GM06990 (cell line): ENCODE measurements at places on chromosomes 7 and 10.

- DNase-seq, result no peak
Measured at GRCh38 chr7:5082806-5083205, 37.1 kb downstream of the RBAK start.

GRCh38 chr10:954396-954795 lies 22.9 kb upstream of the LARP4B start:
- no peak for DNase-seq

DNA sequence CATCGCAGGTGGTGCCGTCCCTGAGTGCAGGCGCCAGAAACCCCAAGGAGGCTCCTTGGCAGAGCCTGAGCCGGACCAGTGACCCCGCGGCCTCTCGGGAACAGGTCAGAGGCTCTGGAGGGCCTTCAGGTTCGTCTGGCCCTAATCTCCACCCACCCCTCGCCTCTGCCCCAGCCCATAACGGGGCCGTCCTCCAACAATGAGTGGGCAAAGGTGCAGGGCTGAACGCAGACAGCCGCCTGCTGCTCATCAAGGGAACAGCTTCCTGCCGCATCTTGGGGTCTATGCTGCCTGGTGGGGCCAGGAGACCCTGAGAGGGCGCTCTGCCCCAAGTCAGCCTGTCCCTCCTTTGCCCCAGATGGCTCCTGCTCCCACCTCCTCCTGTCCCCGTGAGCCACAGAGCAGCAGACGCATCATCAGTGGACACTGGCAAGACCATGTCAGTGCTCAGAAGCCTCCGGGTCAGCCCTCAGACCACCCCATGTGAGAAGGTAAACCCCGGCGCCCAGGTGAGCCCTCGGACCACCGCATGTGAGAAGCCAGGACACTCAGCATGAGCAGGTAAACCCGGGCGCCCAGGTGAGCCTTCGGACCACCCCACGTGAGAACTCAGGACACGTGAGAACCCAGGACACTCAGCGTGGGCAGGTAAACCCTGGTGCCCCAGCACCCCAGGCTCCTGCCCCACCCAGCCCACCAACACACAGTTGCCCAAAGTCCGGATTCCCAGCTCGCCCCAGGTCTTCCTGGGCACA lies 142.0 kb downstream of the PTPRN2 start:
- DNase-seq, result no peak

GRCh38 chr7:22549051-22549450 lies 49.1 kb upstream of the STEAP1B start:
- no peak for DNase-seq

- no peak for DNase-seq
Measured at GRCh38 chr7:82012453-82012852, 242.6 kb upstream of the HGF start.

DNA sequence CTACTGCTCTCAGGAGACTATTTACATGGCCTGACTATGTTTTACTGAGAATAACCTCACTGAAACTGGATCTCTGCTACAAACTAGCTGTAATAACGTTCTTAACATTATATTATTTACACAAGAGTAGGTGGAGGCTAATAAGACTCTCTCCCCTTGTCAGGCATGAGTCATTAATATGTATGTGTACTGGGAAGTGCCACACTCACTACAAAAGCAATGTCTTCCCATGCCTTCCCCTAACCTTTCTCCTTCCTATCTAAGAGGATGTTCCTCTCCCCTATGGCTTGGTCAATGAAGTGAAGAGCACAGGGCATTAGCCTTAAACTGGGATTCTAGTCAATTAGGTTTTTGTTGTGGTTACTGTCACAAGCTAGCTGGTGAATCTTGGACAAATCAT lies 147.9 kb downstream of the DGKB start:
- no peak for DNase-seq

- no peak for DNase-seq
Measured at GRCh38 chr7:136053689-136054485, 76.7 kb upstream of the MTPN start.

GRCh38 chr10:118256825-118257570 lies 85.1 kb downstream of the FAM204A start:
- no peak for DNase-seq

DNA sequence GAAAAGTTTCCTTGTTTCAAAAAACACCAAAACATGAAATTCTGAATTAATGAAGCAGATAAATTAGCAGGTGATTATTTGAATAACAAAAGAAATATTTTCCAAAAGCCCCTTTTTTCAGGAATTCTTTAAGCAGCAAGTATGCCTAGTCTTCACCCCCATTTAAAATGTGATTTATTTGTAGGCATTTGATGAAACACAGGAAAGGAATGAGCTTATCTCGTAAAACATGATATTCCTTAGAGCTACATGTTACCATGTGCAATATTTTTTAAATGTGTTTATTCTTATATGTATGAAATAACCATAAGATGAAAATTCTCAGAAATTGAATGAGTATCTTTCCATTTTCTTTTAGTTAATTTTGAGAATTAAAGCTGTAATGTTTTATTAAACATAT lies 106.1 kb downstream of the CHN2 start:
- DNase-seq, result no peak

GRCh38 chr7:15257689-15258088 lies 304.1 kb downstream of the AGMO start:
- DNase-seq, result no peak

DNA sequence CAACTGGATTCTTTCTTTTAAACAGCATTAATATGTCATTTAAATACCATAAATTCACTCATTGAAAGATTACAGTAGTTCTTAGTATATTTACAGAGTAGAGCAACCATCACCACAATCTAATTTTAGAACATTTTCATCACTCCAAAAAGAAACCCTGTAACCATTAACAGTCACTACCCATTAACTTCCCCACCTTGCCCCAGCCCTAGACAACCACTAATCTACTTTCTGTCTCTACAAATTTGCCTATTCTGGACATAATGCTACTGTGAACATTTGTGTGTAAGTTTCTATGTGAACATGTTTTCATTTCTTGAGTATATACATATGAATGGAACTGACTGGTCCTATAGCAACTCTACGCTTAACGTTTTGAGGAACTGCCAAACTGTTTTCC lies 42.4 kb downstream of the P4HA1 start:
- DNase-seq, result peak; percentile 25

GRCh38 chr7:50264908-50265307 lies 39.6 kb upstream of the IKZF1 start:
- DNase-seq, result no peak
